ENCODE measurements at places on chromosomes 2 and 18.

GRCh38 chr2:202636213-202636513 lies 1.4 kb downstream of the FAM117B start:
- DNase-seq = no peak

GRCh38 chr2:211014376-211014775 lies 458.0 kb downstream of the CPS1 start:
- DNase-seq = no peak

GRCh38 chr2:6526093-6526824 lies 339.4 kb downstream of the CMPK2 start:
- DNase-seq = no peak

DNA sequence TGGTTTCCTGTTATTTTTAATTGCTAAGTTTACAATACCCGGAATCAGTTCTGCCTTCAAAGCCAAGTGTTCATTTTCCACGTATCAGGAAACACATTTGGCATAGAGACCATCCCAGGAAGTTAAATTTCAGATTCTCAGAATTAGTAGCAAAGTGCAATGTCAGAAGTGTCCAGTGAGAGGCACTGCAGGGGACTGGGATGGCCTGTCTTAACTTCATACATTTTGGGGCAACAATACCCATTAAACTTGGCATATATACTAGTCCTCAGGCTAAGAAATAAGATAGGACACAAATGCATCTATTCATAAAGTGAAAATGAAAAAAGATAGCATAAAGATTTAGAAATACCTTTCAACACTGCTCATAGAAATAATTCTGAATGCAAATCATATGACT lies 1.5 kb upstream of the IL1RL2 start:
- DNase-seq = peak; percentile 6

GRCh38 chr2:176612736-176613135 lies 343.5 kb downstream of the MTX2 start:
- peak; percentile 67 for DNase-seq

DNA sequence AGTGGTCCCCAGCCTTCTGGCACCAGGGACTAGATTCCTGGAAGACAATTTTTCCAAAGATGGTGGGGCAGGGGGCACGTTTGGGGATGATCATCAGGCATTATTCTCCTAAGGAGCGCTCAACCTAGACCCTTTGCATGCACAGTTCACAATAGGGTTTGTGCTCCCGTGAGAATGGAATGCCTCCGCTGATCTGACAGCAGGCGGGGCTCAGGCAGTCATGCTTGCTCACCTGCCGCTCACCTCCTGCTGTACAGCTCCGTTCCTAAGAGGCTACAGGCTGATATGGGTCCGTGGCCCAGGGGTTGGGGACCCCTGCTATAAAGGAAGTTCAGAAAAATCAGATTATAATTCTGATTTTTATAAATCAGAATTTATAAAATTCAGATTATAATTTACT lies 22.3 kb upstream of the TYMS start:
- DNase-seq = no peak

Measured in fibroblast of skin of back (primary cell).